ENCODE measurements at places on chromosomes 4 and X.

GRCh38 chr4:75002381-75002780 is 69.5 kb downstream of the PARM1 start:
- DNase-seq: no peak

DNA sequence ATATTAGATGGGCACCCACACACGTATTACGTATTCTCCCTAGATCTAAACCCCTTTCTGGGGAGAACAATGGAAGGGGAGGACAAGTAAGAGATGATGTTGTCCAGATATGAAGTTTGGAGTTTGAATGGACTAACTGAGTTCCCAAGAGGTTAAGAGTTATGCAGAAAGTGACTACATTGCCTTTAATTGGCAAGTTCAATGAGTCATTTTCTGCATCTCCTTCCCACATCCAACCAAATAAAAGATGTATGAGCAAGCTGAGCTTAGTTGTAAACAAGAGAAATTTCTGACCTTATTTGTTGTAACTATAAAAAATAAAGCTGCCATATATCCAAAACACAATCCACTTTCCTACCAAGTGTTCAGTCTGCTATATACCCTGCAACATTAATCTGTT is 50.5 kb downstream of the TIGD2 start:
- no peak for DNase-seq

GRCh38 chrX:87391742-87392141 is 125.9 kb upstream of the KLHL4 start:
- DNase-seq: no peak

DNA sequence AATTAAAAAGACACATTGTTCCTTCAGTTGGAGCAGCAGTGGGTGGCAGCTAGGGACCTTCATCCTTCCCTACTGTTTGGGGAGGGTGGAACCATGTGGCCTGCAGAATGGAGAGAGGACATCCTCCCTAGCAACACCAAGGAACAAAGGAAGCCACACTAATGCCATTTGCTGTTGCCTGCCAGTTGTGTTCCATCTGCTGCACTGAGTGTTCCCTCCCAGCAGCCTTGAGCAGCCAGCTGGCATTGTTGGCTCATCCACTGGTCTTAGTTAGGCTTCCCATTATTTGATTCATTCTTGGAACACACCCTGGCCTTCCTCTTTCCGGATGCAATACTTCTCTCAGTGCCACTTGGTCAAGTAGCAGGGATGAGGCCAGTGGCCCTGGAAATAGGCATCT is 25.0 kb upstream of the HMGB3 start:
- DNase-seq: no peak

DNA sequence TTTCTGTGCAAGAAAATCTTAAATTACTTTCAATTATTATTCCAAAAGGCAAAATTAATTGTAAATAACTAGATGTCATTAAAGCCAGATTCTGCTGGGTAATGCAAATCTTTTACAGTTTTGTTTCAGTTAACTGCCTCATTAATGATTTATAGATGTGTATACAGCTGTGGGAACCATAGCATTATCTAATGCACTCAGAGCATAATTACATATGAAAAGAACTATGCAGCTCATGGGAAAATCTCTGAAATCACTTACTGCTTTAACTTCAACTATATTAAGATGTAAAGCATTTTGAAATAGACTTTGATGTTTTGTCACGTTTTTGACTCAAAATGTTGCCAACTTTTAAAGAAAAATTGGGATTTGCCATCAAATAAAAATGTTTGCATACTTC is 630.3 kb upstream of the KLHL4 start:
- DNase-seq: no peak

DNA sequence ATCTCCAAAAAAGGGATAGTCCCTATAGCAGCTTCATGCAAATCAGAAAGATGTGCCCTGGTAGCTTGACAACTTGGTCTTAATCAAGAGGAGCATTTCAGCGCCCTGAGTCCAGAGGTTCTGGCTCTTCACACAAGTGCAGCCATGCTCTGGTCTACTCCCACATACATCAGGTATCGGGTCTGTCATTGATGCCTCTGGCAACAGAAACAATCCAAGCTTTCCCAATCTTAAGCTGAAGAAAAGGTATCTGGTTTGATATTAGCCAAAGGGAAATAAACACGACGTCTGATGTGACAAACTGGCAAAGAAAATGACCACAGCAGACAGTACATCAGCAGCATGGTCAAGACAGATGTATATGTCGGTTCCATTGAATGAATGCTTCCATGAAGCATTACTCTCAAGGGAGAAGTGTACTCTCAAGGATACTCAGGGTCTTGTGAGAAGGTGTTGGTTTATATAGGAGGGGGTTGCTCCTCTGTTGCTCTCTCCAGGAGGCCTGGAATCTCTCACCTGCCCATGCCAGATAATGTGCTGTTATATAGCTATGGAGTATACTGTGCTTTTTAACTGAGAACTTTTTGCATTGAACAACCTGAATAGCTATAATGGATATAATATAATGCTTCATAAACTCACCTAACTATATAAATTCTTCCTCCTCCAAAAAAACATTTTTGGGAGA is 879.6 kb upstream of the PCDH10 start:
- DNase-seq: no peak

- no peak for DNase-seq
These were observed 364.6 kb upstream of the NOCT start for GRCh38 chr4:138650929-138651448.

- no peak for DNase-seq
These were observed 56.3 kb upstream of the CXCL8 start for GRCh38 chr4:73684097-73684496.

DNA sequence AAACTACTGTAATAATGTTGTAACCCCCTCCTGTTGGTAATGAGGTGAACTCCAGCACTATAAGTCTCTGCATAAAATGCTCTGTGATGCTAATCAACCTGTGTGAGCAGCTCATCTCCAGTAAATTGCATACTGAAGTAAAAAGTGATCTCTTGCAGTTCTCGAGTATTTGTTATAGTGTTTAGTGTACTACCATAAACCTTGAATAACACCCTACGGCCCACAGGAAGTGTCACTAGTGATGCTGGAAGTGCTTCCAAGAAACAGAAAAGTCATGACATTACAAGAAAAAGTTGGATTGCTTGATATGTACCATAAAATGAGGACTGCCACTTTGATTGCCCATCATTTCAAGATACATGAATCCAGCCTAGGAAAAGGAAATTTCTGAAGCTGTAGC is 39.0 kb downstream of the IL15 start:
- DNase-seq: no peak

DNA sequence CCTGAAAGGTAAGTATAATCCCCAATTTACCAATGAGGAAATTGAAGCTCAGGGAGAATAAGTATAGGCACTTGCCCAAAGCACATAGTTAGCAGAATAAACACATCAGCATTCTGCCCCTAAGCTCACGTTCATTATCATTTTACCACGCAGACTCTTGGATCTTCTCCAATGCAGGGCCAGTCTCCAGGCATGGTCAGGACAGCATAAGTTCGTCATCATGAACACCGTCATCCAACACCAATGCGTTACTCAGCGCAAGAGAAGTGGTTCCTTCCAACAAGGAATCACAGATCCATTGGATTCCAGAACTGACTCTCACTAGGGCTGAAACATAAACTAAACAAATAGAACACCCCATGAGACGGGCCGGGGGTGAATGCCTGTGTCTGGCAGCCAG is 86.5 kb upstream of the GPM6B start:
- DNase-seq: no peak

- DNase-seq: no peak
These were observed 14.7 kb upstream of the EPGN start for GRCh38 chr4:74293558-74293957.

- DNase-seq: peak; percentile 76
These were observed 103.7 kb downstream of the SORCS2 start for GRCh38 chr4:7295911-7296660.

- peak; percentile 48 for DNase-seq
These were observed 57.2 kb upstream of the MTMR1 start for GRCh38 chrX:150635952-150636351.

DNA sequence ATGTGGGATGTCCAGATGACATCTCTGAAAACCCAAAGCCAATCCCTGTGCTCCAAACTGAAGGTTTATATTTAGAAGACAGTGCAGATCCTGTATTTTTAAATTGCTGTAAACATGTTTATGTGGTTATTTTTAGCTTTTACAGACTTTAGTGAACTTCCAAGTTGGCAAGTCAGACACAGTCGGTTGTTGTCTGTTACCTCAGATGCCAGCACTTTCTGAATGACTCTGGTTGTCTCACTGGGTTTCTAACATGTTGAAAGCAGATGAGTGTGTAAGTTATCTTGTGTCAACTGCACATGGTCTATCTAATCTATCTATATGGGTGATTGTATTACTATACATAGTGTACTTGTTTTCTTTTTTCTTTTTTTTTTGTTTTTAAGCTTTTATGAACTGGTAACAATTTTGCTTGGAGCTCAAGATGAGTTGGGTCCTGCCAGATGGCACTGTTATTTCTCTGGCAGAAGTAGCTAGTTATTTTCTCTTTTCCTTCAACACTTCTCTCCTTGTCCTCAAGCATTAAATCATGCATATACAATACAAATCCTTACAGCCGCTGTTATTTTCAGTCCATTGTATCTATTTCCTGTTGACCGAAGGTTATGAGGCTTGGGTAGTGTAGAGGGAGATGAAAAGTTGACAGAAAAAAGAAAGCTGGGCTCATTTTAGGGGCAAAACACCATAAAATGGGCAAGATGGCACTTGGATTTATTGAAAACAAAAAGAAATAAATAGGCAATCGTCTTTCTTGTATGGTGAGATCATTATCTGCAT is 66.3 kb downstream of the GAB1 start:
- no peak for DNase-seq

- DNase-seq: peak; percentile 54
These were observed 160.2 kb downstream of the NHS start for GRCh38 chrX:17535229-17535628.

GRCh38 chr4:26912069-26912468 is 51.4 kb downstream of the STIM2 start:
- no peak for DNase-seq

GRCh38 chr4:76515975-76516843 is 81.2 kb downstream of the SHROOM3 start:
- DNase-seq: peak; percentile 54

GRCh38 chr4:148716431-148717052 is 274.3 kb upstream of the NR3C2 start:
- no peak for DNase-seq

DNA sequence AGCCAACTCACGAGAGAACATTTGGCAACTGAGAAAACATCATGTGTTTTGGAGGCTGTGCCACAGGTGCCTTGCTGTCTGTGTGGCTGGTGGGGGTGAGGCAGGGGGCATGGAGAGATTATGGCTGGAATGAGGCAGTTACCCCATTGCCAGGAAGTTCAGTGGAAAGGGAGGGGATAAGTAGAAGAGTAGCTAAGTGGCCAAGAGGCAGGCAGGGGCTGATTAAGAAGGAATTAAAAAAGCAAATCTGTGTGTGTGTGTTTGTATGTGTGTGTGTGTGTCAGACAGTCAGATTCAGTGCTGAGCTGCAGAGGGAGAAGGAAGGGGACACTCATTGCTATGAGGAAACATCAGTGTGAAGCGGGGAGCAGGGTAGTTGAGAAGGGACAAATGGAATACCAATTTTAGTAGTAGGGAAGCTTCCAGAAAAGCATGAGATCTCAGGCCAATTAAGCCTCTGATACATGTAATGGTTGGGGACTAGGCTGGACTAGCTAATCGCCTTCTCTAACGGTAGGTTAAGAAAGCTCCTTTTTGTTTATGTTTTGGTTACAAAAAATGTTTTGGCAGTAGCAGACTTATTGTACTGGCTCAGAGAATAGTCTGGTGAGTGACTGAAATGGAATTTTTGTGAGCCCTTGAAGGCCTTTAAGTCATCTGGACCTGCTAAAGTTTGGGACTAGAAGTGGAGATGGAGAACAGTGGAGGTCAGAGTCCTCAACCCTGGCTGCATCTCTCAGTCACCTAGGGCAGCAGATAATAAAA is 18.5 kb downstream of the TMEM164 start:
- DNase-seq: no peak

GRCh38 chrX:39442332-39442731 is 641.1 kb downstream of the MID1IP1 start:
- no peak for DNase-seq

GRCh38 chr4:12439633-12440305 is 1011.1 kb upstream of the HS3ST1 start:
- no peak for DNase-seq

- no peak for DNase-seq
These were observed 100.8 kb upstream of the LIMCH1 start for GRCh38 chr4:41437111-41437536.

DNA sequence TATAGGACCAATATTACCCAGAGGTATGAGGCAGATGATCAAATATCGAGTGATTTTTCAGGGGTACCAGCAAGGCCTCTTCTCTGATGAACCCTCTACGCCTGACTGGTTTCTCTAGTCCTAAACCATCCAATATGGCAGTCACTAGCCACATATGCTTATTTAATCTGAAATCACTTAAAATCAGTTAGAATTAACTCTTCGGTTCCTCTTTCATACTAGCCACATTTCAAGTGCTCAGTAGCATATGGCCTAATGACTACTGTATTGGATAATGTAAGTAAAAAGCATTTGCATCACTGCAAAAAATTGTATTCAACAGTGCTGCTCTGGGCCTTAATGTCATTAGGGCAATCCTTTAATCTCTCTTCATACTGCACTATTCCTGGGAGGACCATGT is 4.4 kb upstream of the APBB2 start:
- no peak for DNase-seq

- no peak for DNase-seq
These were observed 24.8 kb upstream of the GATB start for GRCh38 chr4:151785484-151786157.

- no peak for DNase-seq
These were observed 1222.9 kb upstream of the PRKX start for GRCh38 chrX:4936315-4936714.

DNA sequence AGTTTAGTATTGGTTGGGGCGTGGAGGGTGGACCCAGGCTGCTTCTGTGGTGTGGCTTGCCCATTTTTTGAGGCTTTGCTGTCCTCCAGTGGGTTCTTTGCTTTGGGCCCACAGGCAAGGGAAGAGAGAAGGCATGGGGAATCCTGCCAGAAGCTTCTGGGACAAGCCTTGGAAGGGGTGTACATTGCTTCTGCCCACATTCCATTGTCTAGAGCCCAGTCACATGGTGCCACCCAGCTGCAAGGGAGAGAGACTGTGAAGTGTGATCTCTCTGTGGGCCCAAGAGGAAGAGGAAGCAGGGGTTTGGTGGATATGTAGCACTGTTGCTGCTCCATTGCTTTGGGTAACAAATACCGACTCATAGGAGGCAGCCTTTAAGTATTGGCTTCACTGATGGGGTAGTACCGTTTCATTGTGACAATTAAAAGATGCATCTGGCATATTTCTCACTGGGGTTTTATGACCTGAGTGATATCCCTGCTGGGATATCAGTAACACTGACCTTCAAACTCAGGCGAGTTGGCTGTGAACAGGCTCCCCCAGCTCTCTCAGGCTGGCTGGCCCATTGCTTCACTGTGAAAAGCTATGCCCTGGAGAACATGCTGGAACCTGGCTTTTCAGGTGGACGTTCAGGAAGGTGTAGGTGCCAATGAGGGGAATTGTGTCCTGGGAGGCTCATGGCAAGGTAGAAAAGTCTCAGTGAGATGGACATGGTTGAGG is 85.9 kb downstream of the CLDN34 start:
- no peak for DNase-seq

GRCh38 chrX:80984118-80984517 is 174.4 kb upstream of the BRWD3 start:
- no peak for DNase-seq

GRCh38 chrX:4850312-4850711 is 1136.9 kb upstream of the PRKX start:
- DNase-seq: no peak

GRCh38 chrX:100928660-100929613 is at the start of gene XKRX:
Gene XKRX, minus strand, starts transcription at chrX:100928917. Its CDS starts 613 bp downstream, at chrX:100928304.
- peak; percentile 28 for DNase-seq

Measured in GM13977 (cell line).